Astrocyte of the hippocampus (primary cell): ENCODE measurements at places on chromosomes 11 and 22.

GRCh38 chr11:131422496-131422895, 52.1 kb downstream of the NTM start:
- no peak for DNase-seq

- no peak for DNase-seq
Observed at GRCh38 chr11:77370217-77370616, 68.7 kb upstream of the GDPD4 start.

- no peak for DNase-seq
Observed at GRCh38 chr11:60318726-60319125, 8.3 kb upstream of the MS4A6E start.

DNA sequence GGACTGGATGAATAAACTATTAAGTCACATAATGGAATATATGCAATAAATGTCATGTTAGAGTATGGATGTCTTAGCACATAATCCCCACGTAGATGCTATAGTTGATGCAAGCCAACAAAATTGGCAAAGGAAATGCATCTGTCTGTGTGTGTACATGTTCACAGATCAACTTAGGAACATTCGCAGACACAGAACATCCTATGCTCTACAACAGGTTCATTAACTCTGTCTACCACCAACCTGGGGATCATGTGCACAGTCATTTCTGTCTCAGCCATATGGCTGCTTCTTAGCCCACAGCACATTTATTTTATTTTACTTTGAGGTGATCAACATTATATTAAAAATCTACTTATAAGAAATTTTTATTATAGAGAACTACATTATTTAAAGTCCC, 4.9 kb downstream of the MSANTD4 start:
- DNase-seq = no peak

DNA sequence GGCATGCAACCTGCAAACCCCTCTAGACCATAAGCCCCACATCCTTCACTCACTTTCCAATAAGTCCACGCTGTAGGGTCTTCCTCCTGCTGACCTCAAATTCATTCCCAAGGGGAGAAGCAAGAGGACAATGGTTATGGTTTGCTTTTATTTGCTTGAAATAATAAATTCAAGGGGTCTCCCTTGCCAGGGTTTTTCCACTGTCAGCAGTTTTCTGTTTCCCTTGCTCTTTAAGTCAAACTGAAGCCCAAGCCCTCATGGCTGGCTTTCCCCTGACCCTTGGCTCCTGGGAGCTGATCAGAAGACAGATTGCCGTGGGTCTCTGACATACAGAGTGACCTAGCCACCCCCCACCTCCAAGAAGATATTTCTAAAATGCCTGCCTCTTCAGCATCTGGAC, 3.9 kb downstream of the SLC1A2 start:
- DNase-seq = no peak

- no peak for DNase-seq
Observed at GRCh38 chr22:35685731-35686130, 31.9 kb upstream of the APOL5 start.

- no peak for DNase-seq
Observed at GRCh38 chr22:24128021-24128420, 53.3 kb upstream of the SUSD2 start.

DNA sequence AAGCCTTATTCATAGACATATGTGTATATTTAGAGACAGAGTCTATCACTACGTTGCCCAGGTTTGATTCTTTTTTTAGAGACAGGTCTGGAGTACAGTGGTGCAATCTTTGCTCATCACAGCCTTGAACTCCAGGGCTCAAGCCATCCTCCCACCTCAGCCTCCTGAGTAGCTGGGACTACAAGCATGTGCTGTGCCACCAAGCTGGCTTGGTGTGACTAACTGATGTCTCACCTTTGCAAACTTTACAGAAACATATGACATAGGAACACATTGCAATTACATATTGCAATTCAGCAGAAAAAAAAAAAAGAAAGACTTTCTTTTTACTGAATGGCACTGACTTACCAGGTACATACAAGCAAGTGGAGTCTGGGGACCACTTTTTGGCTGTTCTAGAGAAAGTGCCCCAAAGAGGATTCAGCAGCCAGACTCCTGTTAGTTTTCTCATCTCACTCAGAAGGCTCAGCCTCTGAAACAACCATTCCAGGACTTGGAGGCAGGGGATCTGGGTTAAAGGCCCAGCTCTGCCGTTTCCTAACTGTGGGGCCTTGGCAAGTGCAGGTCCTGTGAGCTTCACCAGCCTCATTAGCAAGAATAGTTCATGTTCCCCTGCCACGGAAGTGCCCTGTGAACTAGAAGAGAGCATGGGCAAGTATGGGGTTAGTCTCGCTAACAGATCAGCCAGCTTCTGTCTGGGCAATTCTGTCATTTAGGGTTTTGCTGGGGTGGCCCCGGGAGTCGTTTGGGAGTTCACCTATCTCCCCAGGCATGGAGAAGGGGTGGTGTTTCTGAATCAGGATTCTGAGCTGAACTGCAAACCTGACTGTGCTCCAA, 11.3 kb upstream of the NFAM1 start:
- no peak for DNase-seq

DNA sequence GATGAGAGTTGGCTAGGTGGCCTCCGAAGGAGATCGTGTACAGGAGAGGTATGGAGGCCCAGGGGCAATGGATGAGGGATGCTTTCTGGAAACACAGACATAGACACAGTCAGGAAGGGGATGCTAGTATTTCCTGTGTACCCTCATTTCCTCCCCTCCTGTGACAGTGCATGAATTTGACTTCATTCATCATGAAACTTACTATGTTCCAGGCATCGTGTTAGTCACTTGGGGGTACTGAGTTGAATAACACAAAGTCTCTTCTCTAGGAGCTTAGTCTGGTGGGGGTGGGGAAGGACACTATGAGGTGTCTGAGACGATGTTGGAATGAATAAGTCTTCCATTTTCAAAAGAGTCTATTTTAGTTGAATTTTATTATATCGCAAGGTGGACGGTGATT, 32.6 kb downstream of the LDLRAD3 start:
- DNase-seq = no peak

GRCh38 chr11:45374653-45375059, 88.5 kb upstream of the SYT13 start:
- peak; percentile 14 for DNase-seq

GRCh38 chr11:16194566-16194965, 161.8 kb downstream of the SOX6 start:
- peak; percentile 41 for DNase-seq
